ENCODE measurements at places on chromosomes 5 and 9. TPM values are rescaled to one million over a fixed set of nuclear protein-coding genes. Genes with fewer than 3 reads are reported as not detected.

MAP1B gene
- polyA plus RNA-seq: 0.43 TPM

DNA sequence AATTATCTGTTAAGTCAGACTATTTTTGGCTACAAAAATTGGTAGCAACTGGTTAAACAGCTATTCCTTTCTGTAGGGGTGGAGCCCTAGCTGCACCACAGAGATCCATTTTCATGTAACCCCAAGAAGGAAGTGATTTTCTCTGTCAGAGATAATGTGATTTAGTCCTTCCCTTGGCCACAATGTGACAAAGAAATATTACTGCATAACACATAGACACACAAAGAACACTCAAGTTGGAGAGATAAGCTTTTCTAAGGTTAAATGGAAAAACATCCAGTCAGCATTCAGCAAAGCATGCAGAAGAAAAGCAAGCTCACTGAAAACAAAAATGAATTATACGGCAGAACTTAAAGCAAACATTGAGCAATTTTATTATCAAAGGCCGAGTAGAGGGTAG, 227.8 kb upstream of the CDH9 start:
- no peak for DNase-seq

GRCh38 chr9:120711841-120712538, 2.3 kb downstream of the MEGF9 start:
- DNase-seq: no peak

DNA sequence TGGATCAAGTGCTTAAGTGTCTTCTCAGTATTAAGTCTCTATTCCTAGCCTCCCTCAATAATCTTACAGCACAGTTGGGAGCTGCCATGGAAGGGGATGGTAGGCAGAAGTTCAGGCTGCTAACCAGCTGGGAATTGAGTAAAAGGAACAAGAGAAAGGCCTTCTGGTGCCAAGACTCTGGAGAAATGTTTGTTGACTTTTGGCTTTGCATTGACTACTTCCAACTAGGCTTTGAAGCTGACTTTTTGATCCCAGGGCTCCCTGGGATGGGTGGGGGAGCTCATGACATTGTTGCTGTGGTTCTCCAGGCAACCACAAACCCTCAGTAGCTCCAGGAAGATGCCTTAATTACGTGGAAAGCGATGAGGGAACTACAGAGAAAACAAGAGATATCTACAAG, 85.2 kb upstream of the HTR4 start:
- no peak for DNase-seq

DNA sequence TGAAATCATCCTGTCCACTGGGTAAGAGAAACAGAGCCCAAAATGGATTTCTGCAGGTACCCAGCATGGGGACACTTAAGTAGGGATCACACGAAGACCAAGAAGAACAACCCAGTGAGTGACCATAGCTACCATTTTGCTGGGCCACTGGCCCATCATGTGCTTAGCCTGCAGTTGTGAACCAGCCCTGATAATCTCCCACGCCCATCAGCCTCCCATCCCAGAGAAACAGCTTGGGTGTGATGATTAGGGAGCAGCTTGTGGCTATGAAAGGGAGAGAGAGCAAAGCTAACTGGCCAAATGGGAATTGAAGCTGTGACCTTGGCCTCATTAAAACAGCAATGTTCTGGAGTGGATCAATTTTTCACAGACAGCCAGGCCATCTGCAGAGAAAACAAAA, 138.5 kb downstream of the SLC24A2 start:
- no peak for DNase-seq

GRCh38 chr9:94611638-94612068, 18.0 kb upstream of the FBP2 start:
- no peak for DNase-seq

- no peak for DNase-seq
Observed at GRCh38 chr5:104088876-104089778, 526.5 kb upstream of the NUDT12 start.

All from naive B cell (primary cell).